ENCODE measurements at places on chromosomes 7 and 10.

- no peak for DNase-seq
These were observed 58.2 kb downstream of the SORBS1 start for GRCh38 chr10:95503001-95503400.

- no peak for DNase-seq
These were observed 27.9 kb upstream of the WNT16 start for GRCh38 chr7:121300685-121301420.

DNA sequence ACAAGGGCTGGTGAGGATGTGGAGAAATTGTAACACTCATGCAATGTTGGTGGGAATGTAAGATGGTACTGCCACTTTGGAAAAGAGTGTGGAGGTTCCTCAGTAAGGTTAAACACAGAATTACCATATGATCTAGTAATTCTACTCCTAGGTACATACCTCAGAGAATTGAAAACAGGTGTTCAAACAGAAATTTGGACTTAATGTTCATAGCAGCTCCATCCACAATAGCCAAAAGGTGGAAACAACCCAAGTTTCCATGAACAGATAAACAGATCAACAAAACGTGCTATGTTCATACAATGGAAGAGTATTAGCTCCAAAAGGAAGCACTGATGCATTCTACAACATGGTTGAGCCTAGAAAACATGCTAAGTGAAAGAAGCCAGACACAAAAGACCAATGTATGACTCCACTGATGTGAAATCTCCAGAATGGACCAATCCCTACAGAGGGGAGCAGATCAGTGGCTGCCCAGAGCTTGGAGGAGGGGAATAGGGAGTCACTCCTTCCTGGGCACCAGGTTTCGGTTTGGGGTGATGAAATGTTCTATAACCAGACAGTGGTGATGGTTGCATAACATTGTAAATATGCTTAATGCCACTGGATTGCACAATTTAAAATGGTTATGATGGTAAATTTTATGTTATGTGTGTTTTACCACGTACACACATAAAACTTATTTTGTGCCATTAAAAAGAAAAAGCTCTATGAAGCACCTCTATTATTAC lies 5.7 kb upstream of the WDR86 start:
- DNase-seq = no peak

GRCh38 chr10:77350711-77351119 lies 286.9 kb downstream of the KCNMA1 start:
- no peak for DNase-seq

- no peak for DNase-seq
These were observed 234.2 kb downstream of the PRPF18 start for GRCh38 chr10:13820964-13821337.
